ENCODE measurements at places on chromosomes 7 and 10.
A peak's percentile ranks its signal among the peaks of the same experiment; 100 is the strongest.

DNA sequence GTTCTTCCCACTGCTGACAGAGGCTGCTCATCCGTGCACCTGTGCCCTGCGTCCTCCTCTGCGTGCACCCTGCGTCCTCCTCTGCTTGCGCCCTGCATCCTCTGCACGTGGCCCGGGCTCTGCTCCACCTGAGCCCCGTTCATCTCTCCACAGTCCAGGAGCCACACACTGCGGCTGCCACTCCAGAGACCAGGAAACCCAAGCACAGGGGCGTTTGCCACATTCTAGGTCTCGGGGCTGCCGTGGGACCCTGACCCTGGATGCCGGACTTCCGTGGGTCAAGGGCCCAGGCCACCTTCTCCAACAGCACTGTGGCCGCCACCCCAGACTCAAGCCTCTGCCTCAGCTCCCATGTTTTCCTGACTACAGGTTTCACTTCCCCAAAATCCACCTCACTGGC is 460.4 kb downstream of the PTPRN2 start:
- no peak for DNase-seq

- DNase-seq, result no peak
Observed at GRCh38 chr10:33963729-33964128, 629.3 kb upstream of the NRP1 start.

DNA sequence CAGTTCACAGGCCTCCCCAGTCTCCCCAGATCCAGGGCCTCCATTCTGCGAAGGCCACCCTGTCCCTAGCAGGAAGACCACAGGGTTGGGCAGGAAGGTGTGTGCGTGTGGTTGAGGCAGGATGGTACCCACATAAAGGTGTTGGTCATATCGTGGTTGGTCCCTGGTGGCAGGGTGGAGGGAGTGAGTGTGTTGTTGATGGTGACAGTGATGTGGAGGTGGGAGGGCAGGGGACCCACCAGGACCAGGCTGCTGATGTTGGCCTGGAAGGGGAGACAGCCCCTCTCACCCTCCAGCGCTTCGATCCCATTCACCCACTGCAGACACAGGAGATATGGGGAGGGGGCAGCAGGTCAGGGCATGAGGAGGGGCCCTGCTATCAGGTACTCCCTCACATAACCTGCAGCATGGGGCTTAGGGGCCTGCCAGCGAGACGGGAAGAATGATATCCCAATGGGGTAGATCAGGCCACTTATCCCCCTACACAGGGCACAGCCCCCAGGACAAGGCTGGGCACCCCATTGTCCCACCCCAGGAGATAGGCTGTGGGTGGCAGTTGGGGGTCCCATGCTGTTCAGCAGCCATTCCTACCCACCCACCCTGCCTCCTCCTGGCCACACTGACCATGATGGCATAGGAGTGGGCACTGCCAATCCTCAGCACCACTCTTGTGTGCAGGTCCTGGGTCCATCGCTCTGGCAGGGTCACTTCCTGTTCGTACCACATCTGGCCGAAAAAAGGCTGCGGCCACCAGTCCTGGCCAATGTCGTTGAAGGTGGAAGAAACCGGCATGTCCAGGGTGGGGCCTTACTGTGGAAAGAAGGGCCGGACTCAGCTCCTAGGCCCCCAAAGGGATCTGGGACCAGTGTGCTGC is 69.0 kb upstream of the ZNF479 start:
- DNase-seq, result no peak

DNA sequence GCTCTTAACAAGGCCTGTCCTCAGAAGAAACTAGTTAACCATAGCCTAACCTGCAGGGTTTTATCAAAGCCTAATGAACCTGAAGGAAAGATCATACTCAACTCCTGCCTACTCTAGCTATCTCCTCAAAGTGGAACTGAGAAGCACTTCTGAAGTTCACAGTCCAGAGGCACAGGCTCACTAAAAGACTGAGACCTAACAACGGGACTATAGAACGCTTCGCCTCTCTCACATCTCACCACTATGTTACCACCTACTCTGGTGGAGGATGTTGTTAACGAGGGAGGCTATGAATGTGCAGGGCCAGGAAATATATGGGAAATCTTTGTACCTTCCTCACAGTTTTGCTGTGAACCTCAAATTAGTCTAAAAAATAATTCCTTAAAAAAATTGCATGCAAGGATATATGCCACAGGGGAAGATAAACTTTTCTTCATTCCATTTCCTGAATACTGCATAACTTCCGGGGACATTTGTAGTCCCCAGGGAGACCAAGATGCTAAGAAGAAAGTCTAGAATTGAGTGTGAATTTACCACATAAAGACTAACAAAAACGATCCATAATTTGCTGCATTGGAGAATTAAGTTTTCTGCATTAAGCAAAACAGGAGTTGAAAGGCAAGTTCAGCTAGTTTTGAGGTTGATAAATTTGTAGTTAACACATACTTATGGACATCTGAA is 21.6 kb downstream of the LIPJ start:
- no peak for DNase-seq

DNA sequence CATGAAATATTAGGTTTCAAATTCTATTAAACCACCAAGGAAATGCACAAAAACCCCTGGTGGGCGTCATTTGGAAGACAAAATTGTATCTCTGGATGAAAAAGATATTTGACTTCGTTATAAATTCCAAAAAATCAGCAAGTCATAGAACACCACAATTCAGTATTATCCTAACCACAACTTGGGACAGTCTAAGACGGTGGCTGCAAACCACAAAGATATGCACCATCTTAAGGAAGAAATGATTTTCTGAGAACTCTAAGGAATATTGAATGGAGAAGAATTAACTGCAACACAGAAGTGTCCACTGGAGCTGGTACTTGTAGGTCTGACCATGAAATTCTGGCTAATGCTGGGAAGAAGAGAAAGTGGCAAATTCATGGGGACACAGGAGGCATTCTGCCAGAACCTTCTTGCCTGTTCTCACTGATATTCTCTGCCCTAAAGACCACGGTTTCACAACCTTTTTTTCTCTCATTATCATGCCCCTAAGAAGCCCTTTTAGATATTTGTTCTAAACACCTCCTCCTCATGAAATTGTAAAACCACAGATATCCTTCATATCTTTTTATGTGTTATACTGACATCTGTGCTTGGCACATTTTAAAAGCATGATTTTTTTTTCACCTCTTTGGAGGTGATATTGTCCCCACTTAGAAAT is 92.9 kb downstream of the SFMBT2 start:
- no peak for DNase-seq

DNA sequence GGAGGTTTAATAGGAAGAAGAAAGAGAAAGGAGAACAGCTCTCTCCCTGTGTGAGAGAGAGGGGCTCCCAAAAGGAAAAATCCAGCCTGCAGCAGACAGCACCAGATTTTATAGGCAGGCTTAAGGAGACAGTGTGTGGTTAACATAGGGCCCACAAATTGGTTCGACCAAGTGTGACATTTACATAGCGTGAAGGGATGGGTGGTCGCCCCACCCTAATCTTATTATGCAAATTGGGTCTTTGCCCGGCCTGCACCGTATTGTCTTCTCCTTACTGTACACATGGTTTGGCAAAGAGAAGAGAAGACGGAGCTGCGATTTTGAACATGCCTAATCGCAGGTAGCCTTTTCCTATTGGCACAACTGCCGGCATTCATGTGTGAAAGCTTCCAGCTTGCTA is 756.3 kb downstream of the NXPH1 start:
- DNase-seq, result peak; percentile 1

- DNase-seq, result no peak
Observed at GRCh38 chr10:50470345-50470744, 153.4 kb downstream of the SGMS1 start.

- DNase-seq, result no peak
Observed at GRCh38 chr7:126937171-126937570, 315.6 kb downstream of the GRM8 start.

GRCh38 chr7:22627136-22627535 is 99.9 kb upstream of the IL6 start:
- DNase-seq, result no peak

DNA sequence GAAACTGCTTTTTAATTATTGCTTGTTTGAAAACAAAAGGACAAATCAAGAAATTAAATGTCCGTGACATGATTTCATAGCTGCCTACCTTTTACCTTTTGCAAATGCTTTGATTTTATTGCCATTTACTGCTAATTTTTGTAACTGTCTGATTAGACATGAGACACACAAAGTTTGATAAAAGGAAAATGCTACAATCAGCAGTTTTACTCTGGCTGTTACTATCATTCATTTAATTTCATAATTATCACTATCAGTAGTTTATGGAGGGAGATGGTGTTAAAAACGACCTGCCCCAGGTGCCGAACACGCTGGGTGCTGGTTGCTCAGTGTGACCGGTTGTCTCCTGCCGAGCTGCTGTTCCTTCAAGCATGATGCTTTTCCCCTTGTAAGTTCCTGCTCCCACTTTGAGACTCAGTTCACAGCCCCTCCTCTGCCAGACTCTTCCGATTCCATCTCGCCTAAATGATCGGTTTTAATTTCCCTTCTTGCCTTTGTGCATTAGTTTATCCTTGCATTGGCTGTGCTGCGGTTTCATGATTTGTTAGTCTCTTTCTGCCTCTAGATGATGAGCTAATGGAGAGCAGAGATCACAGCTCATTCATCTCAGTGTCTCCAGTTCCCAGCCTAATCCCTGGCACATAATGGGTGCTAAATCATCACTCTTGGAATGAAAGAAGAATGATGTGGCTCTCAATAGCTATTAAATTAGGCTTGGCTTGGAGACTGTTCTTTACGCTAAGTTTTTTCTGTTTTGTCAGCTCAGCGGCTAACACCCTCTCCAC is 110.6 kb downstream of the PFKFB3 start:
- no peak for DNase-seq

DNA sequence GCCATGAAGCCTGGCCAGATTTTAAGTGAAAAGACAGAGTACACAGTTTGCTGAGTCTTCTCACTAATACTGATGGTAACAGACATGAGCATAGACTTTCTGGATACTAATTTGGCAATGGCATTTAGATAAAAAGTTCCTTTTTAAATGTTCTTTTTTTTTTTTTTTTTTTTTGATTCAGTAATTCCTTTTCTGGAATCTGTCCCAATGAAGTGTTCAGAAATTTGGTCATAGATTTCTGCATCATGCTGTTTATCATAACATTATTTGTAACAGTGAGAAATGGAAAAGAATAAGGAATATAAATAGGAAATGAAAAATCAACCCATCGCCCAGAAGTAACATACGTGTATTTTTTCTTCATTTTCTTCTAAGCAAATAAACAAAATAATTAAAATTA is 354.9 kb downstream of the CALN1 start:
- no peak for DNase-seq

- DNase-seq, result no peak
Observed at GRCh38 chr7:108268200-108268820, 138.1 kb upstream of the LAMB4 start.

DNA sequence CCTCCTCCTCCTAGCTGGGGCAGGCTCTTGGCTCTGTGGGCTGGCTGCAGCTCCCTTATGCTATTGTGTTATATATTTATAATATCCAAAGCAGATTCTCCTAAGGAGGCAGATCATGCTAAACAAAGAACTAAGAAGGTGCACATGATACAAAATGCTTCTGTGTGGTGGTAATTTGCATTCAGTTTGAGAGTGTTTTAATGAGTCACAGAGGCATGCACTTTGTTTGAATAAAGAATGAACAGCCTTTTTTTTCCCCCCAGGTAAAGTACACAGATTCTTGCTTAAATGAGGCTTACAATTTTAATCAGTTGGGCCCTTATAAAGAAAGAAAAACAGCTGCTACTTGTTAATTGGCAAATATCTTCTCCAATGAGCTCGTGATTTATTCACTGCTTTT is 95.0 kb downstream of the FANK1 start:
- DNase-seq, result no peak

DNA sequence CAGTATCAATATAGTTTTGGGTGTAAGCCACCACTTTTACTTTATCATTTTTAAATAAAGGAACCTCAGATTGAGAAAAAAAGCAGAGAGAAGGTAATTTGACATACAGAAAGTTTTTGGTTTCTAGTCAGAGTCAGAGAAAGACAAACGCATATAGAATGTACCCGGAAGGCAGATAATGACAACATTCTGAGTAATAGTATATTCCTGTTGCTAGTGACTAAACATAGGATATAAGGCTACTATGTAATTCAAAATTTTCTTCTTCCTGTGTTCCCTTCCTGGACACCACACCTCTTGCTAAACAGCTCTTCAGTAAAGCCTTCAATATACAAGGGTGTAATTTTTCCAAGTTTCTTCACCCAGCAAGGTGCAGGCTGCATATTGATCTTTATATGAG is 597.6 kb downstream of the PCDH15 start:
- no peak for DNase-seq

DNA sequence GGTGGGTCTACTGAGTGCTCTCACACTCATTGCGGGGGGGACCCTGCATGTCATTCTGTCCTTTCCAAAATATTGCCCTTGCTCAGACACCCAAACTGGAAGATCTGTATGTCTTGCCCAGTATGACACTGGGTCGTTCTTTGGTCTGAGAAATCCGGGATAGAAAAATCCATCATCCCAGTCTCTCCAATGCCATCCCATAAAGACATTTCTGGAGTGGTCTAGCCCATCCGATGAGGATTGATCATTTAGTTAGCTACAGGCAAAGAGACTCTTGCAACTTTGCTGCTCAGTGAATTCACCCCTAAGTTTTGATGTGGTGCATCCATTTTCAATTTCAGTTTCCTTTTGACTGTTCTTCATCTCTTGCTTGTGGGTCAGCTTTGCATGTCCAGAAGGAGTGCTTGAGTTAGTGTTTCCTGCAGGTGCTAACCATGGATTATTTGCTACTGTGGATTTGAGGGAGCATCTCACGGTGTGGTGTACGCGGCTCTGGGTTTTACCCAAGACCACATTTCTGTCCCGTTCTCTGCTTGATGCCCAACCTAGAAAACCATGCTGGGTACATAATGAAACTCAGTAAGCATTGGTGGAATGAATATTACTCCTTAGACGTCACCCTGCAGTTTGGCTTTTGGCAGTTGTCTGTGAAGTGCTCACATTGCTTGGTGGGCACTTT is 247.0 kb upstream of the MKI67 start:
- DNase-seq, result no peak

DNA sequence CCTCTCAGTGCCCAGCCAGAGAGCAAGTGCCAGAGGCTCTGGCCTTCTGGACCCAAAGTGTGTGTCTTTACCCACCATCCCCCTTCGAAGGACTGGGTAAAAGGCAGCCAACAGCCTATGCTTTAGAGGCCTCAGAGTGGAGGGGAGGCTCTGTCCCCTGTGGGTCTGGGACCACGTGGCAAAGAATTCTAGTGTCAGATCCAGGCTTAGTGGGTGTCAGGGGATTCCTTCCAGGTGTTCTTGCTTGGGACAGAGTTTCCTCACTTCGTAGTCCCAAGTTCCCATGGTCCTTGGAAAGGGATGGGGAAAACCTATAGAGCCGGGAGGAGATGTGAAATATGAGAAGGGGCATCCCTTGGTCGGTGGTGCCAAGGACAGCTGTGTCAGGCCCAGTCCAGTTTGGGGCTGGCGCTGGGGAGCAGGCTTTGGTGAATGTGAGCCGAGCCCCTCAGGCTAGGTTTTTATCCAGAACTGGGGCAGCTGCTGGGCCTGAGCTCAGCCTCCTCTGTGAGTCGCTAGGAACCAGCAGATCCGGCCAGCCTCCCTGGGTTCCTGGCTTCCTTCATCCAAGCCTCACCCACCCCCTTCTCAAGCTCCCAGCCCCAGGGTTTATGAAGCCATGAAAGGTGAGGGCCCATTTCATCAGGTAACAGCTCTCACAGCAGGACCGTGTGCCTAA is 71.2 kb downstream of the C10orf105 start:
- DNase-seq, result no peak

Data from nephron progenitor cell (in vitro differentiated cells).